ENCODE measurements at places on chromosomes 4 and X.
A peak's percentile ranks its signal among the peaks of the same experiment; 100 is the strongest.

DNA sequence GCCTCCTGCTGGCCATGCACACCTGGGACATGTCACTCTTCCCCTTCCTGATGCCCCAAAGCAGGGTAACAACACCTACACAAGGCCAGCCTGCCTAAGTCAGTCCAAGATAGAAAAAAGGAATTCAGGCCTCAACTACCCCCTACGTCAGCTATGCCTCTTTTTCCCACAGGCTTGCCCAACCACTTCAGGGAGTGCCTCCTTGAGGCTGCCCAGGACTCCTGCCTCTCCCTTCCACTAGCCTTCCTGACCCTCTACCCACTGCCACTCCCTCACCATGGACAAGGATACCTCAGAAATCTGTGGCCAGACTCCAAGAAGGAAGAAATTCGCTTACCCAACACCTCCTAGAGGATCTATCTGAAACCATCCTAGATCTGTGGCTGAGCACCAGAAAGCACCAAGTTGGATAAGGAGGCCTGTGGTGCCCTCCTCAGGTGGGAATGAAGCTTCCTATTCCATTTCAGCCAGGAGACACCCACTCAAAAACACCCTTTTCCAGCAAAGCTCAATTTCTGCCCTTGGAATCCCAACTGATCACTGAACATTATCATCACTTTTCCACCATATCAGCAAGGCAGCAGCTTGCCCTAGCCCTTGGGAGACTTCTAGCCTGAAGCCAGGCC lies 1.8 kb downstream of the KDM5C start:
- no peak for DNase-seq

DNA sequence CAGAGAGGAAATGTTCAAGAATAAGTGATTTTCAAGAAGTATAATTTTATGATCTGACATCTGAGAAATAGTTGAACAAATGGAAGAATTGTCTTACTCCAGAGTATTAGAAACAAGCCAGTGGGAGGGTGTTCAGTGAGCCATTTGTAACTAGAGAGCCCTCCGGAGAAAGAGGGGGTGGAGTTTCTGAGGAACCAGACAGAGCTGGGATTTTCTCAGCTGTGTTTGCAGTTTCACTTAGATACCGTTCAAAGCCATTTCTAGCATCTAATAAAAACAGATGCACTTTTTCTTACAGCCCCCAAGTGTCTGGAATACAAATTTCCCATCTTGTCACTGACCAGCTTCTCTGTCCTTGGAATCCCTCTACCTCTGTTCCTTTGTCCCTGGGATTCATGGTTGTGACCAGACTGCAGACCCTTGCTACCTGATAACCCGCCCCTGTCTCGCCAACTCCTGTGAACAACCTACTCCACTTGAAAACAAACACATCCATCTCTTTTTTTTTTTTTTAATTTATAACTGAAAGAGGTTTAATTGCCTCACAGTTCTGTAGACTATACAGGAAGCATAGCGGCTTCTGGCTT lies 132.8 kb upstream of the KLF3 start:
- DNase-seq, result peak; percentile 3

DNA sequence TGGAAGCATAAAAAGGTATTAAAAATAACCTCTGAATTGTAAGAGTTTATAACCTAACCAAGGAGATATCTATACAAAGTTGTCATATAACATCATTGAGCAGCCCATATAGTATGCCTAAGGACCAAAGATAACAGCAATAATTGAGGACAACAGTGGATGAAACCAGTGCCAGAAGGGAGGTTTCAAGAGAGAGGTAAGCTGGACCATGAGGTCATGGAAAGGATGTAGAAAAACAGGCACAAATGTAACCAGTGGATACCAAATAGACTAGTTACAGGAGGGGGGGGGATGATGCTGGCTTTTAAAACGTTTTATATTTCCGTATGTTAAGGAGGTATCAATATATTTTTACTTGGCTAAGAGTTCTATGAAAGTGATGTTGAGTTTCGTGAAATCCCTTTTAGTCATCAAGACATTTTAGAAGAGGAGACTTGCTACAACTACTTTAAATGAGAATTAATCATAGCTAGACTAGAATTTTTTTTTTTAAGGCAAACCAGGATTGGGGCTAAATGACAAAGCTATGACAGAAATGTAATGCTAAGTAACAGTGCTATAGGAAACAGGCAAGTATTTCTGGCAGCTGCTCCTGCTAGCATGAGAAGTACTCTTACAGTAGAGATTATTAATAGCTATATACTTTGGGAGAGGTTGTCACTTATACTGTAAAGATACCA lies 161.1 kb downstream of the FBXW7 start:
- DNase-seq, result no peak

DNA sequence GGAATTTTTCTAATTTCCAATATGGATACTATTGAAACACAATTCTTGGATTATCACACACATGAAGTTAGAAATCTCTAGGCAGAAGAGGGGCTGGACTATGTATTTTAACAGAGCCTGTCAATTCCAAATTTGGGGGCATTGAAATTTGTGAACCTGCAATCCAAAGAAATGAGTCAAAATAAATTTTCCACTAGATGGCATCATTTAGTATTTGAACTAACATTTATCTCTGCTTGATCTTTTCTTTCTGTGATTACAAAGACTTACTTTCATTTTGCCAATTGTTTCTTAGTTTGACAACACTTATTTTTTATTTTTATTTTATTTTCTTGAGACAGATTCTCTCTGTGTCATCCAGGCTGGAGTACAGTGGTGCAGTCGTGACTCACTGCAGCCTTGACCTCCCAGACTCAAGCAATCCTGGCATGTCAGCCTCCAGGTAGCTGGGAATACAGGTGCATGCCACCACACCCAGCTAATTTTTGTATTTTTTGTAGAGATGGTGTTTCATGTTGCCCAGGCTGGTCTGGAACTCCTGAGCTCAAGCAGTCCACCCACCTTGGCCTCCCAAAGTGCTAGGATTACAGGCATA lies 2.7 kb upstream of the PYURF start:
- no peak for DNase-seq

DNA sequence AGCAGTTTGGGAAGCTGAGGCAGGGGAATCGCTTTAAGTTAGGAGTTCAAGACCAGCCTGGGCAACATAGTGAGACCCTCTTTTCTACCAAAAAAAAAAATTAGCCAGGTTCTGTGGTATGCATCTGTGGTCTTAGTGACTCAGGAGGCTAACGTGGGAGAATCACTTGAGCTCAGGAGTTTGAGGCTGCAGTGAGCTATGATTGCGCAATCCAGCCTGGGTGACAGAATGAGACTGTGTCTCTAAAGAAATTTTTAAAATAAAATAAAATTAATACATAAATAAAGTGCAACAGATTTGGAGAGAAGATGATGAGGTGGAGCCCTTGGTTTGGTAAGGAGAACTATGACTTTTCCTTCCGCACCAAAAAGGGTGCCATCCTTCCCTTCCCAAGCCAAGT lies 436.9 kb downstream of the NLGN4X start:
- DNase-seq, result no peak

DNA sequence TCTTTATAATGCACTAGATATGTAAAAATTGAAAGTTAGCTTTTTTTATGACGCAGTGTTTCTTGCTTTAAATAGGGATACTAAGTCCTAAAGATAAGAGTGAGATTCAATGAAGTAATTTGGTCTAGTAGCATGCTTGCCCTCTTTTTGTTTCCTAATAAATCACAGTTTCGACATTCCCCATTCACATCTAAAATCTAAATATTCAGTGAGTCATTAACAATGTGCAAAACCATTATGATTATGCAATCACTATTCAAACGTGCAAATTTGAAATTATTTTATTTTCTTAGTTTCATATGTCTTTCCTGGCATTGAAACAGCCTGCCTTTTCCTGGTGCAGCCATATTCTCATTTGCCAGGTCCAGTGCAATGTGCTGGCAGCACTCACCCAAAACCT lies 1350.5 kb upstream of the PABPC4L start:
- DNase-seq, result no peak

GRCh38 chr4:39427520-39428114 lies 20.9 kb downstream of the KLB start:
- no peak for DNase-seq

- DNase-seq, result peak; percentile 29
These were observed 150.3 kb downstream of the NHS start for GRCh38 chrX:17525266-17525665.

DNA sequence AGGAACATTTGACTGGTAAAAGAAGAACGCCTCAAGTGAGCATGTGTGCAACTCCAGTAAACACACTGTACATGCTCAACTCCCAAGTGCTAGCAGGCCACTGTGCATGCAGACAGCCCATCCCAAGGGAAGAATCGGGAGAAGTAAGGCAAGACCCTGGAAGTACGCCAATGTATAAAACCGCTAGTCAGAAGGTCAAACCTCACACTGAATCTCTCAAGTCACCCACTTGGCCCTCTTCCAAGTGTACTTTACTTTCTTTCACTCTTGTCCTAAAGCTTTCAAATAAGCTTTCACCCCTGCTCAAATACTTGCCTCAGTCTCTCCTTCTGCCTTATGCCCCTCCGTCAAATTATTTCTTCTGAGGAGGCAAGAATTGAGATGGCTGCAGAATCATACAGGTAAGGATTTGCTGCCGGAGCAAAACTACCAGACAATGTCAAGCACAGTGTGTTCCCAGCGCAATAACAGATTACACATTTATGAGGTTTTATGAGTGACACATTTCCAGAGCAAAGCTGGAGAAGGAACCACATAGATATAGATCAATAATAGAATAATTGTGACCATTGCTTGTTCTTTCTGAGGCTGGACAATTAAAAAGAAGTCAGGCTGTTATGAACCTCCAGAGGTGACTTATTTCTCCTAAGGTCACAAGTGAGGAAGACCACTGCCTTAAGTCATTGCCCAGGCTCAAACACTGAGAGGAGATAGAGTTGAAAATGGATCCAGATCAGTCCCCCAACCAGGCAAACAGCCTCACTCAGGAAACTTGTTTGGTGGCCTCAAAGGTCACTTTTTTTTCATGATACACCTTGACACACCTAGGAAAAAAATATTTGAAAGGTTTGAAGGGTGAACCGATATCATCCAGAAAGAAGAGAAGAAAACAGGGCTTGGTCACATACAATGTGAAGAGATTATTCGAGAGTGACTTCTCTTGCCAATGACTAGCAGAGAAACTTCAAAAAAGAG lies 26.3 kb downstream of the CXCL1 start:
- DNase-seq, result peak; percentile 47

- DNase-seq, result peak; percentile 29
These were observed 287.4 kb downstream of the CHIC1 start for GRCh38 chrX:73850124-73851013.

GRCh38 chr4:857461-857860 lies 31.5 kb upstream of the CPLX1 start:
- no peak for DNase-seq

DNA sequence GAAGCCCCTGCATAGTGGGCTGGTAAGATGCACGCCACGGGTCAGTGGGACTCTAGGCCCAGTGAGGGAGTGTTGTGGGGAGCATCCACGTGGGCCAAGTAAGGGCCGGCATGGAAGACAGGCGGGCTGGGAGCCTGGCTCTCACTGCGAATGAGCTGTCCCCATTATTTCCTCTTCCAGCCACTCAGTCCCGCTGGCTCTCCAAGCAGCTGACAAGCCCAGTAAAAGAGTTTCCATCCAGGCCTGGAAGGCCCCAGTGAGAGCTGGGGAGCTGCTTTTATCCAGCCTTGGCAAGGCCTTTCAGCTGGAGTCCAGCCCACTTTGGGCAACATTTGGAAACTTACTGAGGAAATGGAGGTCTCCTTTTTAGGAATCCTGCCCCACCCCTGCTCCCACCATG lies 24.9 kb downstream of the APLN start:
- no peak for DNase-seq

- peak; percentile 61 for DNase-seq
These were observed at the start of gene EDNRA for GRCh38 chr4:147480891-147481576. Gene EDNRA (plus strand): TSS chr4:147481097. CDS start chr4:147485682, 4,585 bp downstream.

DNA sequence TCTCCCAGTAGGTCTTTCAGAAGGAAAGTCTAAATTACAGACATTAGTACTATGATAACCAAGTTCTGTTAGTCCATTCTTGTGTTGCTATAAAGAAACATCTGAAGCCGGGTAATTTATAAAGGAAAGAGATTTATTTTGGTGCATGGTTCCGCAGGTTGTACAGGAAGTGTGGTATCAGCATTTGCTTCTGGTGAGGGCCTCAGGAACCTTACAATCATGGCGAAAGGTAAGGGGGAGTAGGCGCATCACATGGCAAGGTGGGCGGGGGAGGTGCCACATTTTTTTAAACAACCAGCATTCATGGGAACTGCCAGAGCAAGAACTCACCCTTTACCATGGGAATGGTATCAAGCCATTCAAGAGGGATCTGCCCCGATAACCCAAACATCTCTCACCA lies 26.2 kb upstream of the USP46 start:
- DNase-seq, result no peak

GRCh38 chrX:70774223-70774622 lies 134.3 kb downstream of the TEX11 start:
- no peak for DNase-seq

DNA sequence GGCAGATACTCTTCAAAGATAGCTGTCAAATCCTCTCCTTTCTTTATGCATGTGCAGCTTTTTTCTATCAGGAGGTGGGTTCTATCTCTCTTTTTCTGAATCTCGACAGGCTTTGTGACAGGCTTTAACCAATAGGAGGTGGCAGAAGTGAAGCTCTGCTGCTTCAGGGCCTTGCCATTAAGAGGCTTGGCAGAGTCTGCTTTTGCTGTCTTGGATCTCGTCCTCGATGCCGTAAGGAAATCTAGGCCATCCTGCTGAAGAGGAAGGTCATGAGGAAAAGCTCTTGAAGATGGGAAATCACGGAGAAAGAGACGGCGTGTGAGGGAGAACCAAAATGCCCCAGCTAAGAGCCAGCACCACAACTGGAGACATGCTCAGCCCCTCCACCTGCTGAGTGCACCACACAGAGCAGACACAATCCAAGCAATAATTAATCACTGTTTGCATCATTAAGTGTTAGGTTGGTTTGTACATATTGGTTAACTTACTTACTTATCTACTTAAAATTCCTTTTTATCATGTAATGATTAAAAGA lies 92.2 kb downstream of the DDIT4L start:
- DNase-seq, result no peak

DNA sequence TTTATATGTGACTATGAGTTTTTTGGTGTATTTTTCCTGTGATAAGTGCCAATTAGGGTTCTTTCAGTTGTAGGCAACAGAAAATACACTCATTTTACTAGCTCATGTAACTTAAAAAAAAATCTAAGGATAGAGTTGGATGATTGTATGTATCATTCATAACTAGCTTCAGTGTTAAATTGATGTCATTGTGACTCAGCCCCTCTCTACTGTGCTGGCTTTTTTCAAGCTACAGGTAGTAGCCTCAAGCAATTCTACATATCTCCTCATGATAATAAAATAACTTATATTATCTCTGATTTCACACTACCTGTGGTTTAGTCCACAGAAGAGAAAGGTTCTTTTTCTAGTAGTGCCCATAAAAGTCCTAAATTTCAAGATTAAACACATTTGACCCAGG lies 11.9 kb downstream of the WDR17 start:
- no peak for DNase-seq

DNA sequence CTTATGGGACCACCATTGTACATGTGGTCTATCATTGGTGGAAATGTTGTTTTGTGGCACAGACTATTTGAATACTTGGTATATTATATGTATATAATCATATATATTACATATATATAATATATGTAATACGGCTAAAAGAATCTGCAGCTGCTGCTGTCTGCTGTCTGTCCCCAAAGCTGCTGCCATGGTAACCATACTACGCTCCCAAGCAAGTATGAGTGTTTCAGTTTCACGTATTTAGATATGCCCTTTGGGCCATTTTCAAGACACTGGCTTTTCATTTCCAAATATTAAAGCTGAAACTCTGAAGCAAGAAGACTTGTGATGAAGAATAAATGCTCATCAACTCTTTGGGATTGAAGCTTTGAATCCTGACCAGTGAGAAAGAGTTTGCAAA lies 42.0 kb upstream of the ARSJ start:
- DNase-seq, result no peak

- DNase-seq, result no peak
These were observed 14.6 kb downstream of the ATP10D start for GRCh38 chr4:47499700-47500099.
